ENCODE measurements at places on chromosomes 12 and 14. TPM values are rescaled to one million over a fixed set of nuclear protein-coding genes. Genes with fewer than 3 reads are reported as not detected.

The PIWIL1 gene
- not detected for total RNA-seq

The AKAP3 gene
- total RNA-seq: 13.2 TPM

The SMCO2 gene
- total RNA-seq: not detected

The FOXA1 gene
- total RNA-seq: not detected

The SLCO1B3 gene
- not detected for total RNA-seq

The CSRNP2 gene
- total RNA-seq: 19.0 TPM

The JPH4 gene
- 0.63 TPM for total RNA-seq

The SLC16A7 gene
- 3.7 TPM for total RNA-seq

The WIF1 gene
- total RNA-seq: not detected

The IFI27L1 gene
- 75.5 TPM for total RNA-seq

The PPP1R36 gene
- not detected for total RNA-seq

The SLC25A47 gene
- total RNA-seq: not detected

The HIF1A gene
- 108 TPM for total RNA-seq
